ENCODE measurements at places on chromosomes 1 and 21. TPM values are rescaled to one million over a fixed set of nuclear protein-coding genes. Genes with fewer than 3 reads are reported as not detected.

DNA sequence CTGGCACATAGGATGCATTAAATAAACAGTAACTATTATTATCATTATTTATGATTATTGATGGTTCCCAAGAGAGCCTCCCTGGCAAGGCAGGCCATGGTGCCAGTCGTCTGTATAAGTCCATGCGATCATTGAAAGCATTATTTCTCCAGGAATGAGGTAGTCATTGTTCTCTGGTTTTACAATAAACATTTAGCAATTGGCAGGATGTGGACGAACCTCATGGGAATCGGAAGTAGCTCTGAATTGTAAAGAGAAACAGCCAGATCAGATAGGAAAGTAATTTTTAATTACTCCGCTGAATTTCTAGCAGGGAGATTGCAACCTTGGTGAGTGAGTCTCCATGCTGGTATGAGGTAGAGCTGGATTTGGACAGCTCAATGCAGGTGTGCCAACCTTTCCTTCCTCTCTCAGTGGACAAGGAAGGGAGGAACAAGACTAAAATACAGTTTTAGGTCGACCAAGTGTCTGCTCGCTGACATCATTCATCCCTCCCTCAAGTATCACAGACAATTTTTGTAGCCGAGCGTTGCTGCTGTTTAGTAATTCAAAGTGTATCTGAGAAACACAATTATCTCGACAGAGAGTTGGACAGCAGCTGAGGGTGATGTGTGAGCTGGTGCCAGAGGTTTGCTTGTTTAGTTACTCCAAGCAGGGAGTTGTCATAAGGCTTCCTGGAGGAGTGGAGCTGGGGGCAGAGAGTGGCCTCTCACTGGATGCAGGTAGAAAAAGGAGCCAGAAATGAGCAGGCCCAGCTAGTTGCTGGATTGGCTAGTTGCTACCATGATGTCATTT, 250.8 kb downstream of the KCNJ6 start:
- no peaks in the 10 kb centered on the region for H3K4me1 ChIP-seq
- H3K27me3 ChIP-seq, result peaks cover under 1% of the 10 kb centered on the region
- no peak overlapping the region for H3K27ac ChIP-seq
- no peaks in the 10 kb centered on the region for H3K36me3 ChIP-seq

GRCh38 chr21:33402001-33402979, 923 bp upstream of the IFNGR2 start:
- no peak overlapping the region for H3K27ac ChIP-seq
- peak overlapping the region; percentile 46 for H3K4me3 ChIP-seq
- H3K27me3 ChIP-seq, result peaks cover 65% of the 10 kb centered on the region
- no peaks in the 10 kb centered on the region for H3K36me3 ChIP-seq
- peaks cover 16% of the 10 kb centered on the region for H3K4me1 ChIP-seq

DNA sequence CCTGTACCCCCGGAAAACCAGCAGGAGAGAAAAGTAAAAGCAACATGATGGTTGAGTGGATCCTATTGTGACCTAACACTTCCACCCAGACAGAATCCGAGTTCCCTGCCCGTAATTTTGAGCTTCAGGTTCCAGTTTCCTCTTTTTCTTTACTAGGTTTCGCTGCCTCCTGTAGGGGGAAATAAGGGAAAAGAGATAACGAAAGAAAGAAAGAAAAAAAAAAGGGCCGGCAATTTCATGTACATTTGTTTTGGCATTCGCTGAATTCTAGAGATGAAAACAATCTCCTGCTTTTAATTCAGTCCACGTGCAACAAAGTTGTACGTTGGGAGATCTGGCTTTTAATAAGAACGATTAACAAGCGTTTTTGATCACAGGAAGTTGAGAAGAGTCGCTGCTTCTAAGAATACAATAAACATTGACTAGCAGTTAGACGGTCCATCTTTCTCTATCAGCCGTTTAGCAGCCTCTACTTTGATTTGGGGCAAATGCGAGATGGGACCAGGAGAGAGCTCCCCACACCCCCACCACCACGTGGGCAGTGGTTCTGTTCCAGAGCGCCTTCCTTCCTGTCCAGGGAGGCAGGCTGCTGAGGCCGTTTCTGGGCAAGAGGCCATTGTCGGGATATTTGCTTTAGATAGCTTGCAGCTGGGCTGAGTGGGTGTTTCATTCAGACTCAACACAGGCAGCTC, 155.9 kb upstream of the RUNX1 start:
- H3K4me1 ChIP-seq, result peaks cover 18% of the 10 kb centered on the region
- no peak overlapping the region for H3K27ac ChIP-seq
- H3K27me3 ChIP-seq, result peaks cover 5% of the 10 kb centered on the region
- peak overlapping the region; percentile 60 for H3K4me3 ChIP-seq

The COL9A2 gene
- 7.2 TPM for total RNA-seq

GRCh38 chr1:78334114-78334513, 156.7 kb upstream of the PTGFR start:
- H3K27ac ChIP-seq, result no peak overlapping the region
- no peaks in the 10 kb centered on the region for H3K36me3 ChIP-seq
- H3K4me3 ChIP-seq, result no peak overlapping the region
- H3K27me3 ChIP-seq, result no peaks in the 10 kb centered on the region
- no peaks in the 10 kb centered on the region for H3K4me1 ChIP-seq
- no peak for DNase-seq

GRCh38 chr1:225651872-225652728, 823 bp downstream of the ENAH start:
- H3K4me3 ChIP-seq, result peak overlapping the region; percentile 74
- H3K27ac ChIP-seq, result no peak overlapping the region
- no peak for DNase-seq
- peaks cover 2% of the 10 kb centered on the region for H3K36me3 ChIP-seq

- no peaks in the 10 kb centered on the region for H3K27me3 ChIP-seq
- peaks cover 10% of the 10 kb centered on the region for H3K4me1 ChIP-seq
- peaks cover 37% of the 10 kb centered on the region for H3K36me3 ChIP-seq
- H3K27ac ChIP-seq, result no peak overlapping the region
- DNase-seq, result no peak
- no peak overlapping the region for H3K4me3 ChIP-seq
Measured at GRCh38 chr1:13775916-13776315, 75.9 kb downstream of the PRDM2 start.
